ENCODE measurements at places on chromosomes 16 and 17.
A peak's percentile ranks its signal among the peaks of the same experiment; 100 is the strongest.

- no peak for DNase-seq
Observed at GRCh38 chr16:88539652-88540345, 30.4 kb upstream of the ZC3H18 start.

DNA sequence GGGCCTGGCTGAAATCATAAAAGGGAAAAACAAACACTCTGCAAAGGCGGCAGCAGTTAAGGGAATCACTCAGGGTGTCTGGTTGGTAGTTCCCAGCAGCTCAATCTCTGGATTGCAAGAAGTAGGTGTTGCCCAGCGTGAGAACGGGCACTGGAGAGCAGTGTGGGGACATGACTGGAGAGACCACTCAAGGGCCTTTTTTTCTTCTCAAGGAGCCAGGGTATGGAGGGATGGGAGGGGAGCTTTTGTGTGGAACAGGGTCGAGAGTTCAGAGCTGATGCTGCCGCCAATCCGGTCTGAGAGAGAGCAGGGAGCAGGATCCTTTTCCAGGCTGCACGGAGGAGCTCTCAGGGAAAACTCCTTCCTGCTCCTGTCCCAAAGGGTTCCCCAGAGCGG is 15.2 kb downstream of the SCNN1B start:
- DNase-seq: no peak

DNA sequence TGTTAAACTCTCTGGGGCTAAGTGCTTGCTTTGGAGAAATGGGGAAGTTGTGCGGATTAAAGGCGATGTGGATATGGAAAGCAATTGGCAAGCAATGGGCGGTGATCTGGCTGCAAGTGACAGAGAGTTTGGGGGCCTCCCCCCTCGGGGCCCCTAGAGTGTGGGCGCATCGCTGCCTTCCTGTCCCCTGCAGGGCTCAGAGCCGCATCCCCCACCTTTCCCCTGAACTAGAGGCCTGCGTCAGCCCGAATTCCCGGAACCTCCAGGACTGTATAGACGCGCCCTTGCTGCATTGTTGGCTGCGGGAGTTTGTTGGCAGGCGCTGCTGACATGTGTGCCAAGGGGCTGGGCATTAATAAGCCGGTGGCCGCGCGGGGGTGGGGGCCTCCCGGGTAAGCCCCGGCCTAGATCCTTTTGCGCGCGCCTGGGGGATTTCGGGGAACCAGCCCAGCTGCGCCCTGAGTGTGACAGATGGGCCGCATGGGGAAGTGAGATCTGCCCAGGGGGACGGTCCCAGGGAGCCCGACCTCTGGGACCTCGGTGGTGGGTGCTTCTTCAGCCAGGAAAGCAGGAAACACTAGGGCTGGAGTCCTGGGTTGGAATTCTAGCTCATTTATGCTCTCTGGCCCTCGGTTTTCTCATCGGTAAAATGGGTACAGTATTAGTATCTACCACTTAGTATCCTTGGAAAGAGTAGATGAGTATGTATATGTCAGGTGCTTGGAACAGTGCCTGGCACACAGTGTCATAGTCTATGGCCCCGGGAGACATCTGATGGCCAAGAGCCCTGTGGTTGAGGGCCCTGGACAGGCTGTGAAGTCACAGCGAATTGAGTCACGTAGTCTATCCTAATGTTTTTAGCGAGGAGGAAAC is 1.0 kb downstream of the EEF2K start:
- DNase-seq: peak; percentile 60

DNA sequence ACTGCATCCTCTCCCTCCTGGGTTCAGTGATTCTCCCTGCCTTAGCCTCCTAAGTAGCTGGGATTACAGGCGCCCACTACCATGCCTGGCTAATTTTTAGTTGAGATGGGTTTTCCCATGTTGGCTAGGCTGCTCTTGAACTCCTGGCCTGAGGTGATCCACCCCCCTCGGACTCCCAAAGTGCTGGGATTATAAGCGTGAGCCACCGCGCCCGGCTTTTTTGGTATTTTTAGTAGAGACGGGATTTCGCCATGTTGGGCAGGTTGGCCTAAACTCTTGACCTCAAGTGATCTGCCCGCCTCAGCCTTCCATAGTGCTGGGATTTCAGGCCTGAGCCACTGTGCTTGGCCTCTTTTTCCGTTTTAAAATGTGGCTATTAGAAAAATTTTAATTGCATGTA is 343.8 kb upstream of the RBFOX1 start:
- DNase-seq: no peak

DNA sequence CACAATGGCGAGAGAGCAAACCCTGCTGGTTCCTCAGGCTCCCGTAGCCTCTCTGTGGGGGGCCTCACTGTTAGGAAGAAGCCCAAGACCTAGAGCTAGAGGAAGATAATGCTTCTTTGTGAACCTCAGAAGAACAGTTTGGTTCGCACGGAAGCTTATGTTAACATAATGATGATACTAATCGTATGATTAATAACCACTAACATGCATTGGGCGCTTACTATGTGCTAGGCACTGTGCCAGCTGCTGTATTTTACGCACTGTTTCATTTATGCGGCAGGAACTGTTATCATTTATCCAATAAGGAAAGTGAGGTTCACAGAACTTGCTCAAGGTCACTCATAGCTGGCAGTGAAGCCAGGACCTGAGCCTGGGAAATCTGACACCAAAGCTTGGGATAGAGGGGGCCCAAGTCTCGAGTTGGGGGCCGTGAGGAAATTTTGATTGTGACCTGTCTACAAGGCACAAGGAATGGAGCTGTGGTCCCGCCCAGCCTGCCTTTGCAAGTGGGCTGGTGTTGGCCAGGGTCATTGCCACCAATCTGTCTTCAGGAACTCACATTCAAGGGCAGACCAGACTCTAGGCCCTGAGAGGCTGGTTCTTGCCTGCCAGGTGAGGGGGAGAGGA is 6.8 kb downstream of the PRCD start:
- no peak for DNase-seq

DNA sequence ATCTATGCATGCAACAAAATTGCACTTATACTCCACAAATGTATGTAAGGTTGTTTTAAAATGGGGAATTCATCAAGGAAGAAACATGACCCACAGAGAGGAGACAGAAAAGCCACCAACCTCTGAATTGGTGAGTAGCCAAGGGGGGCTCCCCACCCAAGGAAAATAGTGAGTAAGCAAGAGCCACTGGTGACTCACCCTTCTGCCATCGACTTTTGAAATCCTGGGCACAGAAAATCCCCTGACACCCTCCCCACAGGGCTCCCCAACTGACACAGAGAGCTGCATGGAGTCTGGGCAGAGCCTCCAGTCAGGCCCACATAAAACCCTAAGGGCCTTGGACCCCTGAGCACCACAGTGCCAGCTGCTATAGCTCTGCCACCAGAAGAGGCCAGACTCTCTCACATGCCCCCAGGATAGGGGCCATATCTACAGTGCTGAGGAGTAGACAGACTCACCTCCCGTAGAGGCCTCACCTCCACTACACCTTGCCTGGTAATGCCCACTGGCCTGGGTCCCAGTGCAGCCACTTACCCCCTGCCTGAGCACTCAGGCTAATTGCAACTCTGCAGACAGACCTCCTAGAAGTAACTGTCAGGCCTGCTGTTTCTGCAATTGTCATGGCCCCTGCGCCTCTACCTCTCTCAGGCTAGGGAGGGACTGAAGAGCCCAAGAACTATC is 244.7 kb upstream of the WSB1 start:
- DNase-seq: no peak

DNA sequence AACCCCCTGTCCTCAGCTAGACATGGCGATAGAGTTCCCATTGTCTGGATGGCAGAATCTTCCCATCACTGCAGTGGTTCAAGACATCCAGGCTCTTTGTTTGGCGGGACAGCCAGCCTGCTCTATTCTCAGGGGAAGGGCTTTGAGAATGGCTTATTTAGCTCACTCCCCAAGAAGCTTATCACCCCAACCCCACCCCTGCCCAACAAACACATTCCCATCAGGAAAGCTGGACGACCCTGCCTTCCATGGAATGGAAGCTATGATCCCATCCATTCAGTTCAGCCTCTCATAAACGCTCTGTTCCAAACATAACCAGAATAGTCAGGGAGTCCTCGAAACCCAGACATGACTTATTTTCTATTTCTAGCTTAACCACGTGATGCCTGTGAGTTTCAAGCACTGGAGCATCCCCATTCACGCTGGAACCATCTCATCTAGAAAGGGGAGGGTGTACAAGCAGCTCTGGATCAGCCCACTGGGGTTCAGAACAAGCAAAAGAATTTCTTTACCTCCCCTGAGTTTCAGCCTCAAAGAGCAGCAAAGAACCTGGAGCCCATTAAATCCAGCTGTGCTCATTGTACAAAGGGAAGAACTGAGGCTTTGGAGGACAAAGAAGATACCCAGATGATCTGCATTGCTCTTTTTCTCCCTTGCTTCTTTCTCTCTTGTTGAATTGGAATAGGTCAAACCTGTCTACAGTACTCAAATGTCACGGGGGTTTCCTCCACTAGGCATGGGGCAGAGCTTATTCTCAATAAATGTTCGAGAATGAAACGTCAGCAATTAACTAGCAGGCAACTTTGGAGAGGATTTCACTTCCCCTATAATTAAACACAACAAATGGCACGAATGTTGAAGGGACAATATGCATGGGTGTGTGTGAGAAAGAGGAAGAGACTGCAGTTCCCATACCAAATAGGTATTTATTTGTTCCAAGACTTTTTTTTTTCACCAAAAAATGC is 93.1 kb downstream of the XYLT1 start:
- peak; percentile 19 for DNase-seq

- no peak for DNase-seq
Observed at GRCh38 chr17:29948448-29949215, 7.2 kb downstream of the EFCAB5 start.

- DNase-seq: no peak
Observed at GRCh38 chr16:11515540-11516430, 70.9 kb downstream of the LITAF start.

DNA sequence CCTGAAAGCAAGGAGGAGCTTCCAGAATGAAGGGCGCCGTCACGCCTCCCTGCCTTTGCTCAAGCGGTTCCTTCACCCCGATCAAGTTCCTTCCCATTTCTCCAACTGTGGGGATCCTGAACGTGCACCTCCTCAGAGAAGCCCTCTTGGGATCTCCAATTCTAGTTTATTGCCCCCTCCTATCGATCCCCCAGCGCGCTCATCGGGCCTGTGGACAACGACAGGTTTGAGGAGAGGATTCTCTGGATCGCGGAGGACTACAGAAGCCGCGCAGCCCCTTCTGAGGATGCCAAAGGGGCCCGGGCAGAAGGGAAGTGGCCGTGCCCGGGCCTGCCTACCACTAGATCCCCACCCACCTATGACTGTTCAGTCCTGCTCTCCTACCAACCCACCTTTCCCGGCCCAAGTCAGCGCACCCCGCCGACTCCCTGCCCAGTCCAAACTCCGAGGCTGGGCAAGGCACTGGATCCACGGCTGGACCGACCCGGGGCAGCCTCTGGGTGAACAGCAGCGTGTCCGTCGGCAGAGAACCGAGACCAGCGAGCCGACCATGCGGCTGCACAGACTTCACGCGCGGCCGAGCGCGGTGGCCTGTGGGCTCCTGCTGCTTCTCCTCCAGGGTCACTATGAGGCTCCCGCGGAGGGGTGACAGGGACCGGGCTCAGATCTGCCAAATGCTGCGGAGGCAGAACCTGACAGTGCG is 12.8 kb upstream of the CES3 start:
- DNase-seq: no peak

GRCh38 chr17:62664336-62665120 is 37.1 kb downstream of the MRC2 start:
- DNase-seq: no peak

DNA sequence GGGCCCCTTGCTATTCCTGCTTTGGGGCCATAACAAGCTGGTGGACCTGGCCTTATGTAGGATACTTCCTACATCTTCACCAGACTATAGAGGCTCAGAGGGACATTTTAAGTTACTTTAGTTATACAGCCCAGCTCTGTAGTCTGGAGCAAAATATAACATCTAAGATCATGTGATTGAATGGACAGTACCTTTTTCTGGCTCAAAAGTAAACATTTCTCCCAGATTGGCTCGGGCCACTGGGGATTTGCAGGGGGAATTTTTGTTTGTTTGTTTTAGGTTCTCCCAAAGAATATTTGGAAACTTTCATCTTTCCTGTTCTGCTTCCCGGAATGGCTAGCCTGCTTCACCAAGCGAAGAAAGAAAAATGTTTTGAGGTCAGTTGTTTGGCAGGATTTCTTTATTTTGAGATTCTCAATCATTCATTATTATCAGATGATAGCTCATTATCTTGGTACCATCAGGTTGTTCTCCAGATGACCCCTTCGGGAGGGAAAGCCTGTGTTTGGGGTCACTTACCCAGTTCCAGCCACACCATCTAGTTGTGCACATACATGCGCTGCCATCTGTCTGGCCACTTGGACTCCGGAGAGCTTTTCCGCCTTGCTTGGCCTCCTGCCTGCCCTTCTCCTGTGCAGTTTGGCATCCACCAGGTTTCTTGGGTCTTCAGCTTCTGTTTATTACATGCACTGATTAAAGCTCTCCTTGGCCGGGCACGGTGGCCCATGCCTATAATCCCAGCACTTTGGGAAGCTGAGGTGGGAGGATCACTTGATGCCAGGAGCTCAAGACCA is 17.2 kb downstream of the IQCK start:
- no peak for DNase-seq

GRCh38 chr16:3654249-3654991 is at the start of gene DNASE1:
DNASE1 (plus strand) TSS chr16:3654691; CDS start chr16:3655374, 683 bp downstream.
- DNase-seq: peak; percentile 16

DNA sequence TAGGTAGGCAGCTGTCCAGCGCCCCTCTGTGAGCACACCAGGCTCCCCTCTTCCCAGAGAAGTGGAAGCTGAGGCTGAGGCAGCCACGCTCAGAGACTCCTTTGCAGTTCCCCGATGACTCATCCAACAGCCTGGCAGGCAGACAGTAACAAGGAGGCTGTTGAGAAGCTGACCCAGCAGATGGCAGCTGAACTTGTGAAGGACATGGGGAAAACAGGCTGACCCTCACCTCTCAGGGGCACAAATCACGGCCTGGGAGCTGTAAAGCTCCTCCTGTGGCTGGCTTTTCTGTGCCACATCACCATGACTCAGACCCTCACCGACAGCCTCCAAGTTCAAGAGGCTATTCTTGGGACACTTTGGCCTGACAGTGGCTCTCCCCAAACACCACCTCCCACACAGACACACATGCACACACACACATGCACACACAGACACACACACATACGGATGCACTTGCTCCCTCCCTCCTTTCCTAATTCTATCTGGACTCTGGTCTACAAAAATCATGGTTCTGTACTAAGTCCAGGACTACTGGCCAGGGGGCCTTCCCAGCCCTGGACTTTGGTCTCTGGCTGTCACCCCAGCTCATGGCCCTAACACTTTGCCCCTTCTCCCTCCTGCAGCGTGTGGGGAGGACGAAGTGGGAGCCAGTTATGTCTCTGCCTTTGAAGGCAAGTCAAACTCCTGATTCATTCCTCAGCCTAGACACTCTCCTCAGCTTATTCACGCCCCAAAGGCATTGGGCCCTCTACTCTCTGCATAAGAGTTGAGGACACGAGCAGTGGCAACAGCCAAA is 23.2 kb downstream of the MAP3K14 start:
- peak; percentile 36 for DNase-seq

All from hippocampal formation (tissue), 2 donors.